Stimulated activated CD8-positive, alpha-beta memory T cell treated with anti-CD3 and anti-CD28 coated beads, Interleukin-2, amount 100 ng/mL, for 48 hours (primary cell): ENCODE measurements at places on chromosomes 13 and 19.

DNA sequence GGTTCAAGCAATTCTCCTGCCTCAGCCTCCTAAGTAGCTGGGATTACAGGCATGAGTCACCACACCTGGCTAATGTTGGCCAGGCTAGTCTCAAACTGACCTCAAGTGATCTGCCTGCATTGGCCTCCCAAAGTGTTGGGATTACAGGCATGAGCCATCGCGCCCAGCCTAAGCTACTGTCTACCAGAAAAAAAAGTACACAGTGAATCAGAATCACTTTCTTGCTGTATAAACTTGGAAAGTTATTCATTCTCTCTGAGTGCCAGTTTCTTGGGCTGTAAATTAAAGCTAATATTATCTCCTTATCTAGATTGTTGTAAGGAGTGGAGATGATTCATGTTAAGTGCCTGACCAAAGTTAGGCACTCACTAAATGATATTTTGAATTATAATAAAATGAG, 242.8 kb downstream of the ENOX1 start:
- no peak for DNase-seq

GRCh38 chr19:54470991-54471782, 1.9 kb downstream of the CDC42EP5 start:
- DNase-seq, result no peak

- no peak for DNase-seq
Observed at GRCh38 chr13:92952161-92952560, 274.4 kb upstream of the GPC6 start.

GRCh38 chr13:40585911-40586471, 80.5 kb downstream of the FOXO1 start:
- DNase-seq, result no peak

- DNase-seq, result no peak
Observed at GRCh38 chr13:48055712-48056111, 18.2 kb downstream of the NUDT15 start.

DNA sequence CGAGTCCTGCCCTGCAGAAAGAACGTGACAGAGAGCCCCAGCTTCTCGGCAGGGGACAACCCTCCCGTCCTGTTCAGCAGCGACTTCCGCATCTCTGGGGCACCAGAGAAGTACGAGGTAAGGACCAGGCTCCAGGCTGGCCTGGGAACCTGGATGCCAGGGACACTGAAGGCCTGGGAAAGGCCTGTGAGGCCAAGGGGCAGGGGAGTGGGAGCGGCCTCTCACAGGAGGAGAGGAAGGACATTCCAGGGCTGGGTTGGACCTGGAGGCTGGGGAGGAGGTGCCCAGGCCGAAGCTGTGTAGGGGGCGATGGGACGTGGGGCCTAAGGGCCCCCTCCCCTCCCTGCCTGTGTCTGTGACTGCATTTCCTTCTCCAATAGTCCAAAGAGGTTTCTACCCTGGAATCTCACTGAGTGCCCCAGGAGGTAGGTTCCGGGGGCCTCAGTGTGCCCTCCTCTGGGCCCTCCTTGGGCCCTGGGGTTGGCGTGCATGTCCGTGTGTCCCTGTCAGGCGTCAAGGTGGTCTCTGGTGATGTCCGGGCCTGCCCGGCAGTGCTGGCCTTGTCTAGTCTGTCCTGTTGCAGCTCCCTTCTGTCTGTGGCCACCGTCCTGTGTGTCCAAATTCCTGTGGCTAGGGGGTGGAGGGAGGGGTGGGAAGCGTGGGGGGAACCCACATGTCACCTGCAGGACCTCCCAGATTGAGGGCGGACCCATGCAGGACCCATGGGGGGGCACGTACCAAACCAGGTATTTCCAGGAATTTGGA, 16.9 kb upstream of the CD22 start:
- DNase-seq, result no peak

GRCh38 chr13:82661126-82661525, 1221.1 kb downstream of the SLITRK1 start:
- no peak for DNase-seq

DNA sequence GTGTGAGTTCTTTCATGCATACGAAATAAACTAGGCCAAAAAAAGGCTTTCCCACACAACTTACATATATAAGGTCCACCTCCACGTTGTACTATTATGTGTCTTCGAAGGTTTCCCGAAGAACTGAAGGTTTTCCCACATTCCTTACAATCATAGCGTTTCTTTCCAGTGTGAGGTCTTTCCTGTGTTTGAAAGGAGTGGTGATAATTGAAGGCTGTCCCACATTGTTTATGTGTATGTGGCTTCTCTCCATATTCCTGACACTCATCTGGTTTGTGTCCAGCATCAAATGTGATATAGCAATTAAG, 14.6 kb downstream of the ZNF442 start:
- DNase-seq, result no peak

- no peak for DNase-seq
Observed at GRCh38 chr13:76446191-76446590, 440.0 kb downstream of the KCTD12 start.

- peak; percentile 65 for DNase-seq
Observed at GRCh38 chr19:11496391-11497163, 9.1 kb downstream of the ZNF653 start.

DNA sequence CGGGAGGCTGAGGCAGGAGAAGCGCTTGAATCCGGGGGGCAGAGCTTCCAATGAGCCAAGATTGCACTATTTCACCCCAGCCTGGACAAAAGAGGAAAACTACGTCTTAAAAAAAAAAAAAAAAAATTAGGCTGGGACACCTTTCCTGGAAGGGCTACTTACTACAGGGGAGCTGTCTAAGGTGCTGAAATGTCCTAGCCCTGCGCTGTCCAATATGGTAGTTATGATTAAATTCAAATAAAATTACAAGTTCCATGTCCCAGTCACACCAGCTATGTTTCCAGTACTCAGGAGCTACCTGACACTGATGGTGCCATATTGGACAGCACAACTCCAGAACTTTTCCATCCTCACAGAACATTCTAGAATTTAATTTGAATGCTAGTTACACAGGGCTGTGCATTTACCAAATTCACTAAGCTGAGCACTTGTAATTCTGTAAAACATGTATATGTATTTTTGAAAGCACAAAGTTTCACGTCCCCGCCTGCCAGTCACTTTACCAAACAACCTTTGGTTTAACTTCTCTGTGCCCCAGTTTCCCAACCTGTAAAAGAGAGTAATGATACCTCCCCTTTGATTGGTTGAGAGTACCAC, 9.2 kb upstream of the ZSCAN22 start:
- no peak for DNase-seq

DNA sequence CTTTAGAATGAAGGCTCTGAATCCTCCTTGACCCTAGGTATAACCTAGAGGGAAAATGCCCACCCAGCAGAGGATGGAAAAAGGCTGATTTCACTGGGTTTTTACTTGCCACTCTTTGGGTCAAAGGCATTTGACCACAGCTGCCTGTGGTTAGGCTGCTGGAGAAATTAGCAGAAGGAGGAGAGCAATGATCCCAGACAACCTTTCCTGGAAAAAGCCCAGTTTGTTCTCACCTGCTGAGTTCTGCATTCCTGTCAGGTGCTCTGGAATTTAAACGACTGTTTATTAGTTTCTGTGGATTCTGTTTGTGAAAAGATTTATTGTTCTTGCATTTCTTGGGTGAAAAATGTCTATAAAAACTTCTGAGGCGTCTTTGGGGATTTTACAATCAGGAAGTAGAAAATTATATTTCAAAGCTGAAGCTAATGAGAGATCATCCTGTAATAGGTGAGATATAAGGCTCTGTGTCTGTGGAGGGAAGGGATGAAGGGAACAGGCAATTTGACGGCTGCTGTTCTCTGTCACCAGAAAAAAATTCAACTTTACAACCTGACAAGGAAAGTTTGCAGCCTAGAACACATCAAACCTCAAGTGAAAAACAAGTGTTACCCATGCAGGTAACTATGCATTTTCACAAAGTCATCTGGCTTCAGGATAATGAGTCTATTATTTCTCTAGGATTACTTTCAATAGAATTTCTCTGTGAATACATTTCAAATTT, 519.7 kb downstream of the DIAPH3 start:
- DNase-seq, result no peak

DNA sequence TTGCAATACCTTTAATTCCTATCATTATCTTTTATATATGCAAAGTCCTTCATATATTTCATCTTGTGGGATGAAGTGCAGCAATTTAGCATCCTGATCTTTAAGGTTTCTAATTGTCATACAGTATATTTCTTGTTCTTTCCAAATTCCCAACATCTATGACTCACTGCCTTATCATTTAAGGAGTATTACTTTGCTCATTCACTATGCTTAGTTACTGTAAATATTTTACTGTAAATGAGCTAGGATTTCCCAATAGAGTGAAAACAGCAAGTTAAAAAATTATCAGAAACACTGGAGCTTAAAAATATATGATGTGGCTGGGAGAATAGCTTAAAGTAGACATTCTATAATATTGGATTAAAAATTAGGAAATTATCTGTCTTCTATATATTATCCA, 69.9 kb downstream of the SLITRK6 start:
- no peak for DNase-seq

DNA sequence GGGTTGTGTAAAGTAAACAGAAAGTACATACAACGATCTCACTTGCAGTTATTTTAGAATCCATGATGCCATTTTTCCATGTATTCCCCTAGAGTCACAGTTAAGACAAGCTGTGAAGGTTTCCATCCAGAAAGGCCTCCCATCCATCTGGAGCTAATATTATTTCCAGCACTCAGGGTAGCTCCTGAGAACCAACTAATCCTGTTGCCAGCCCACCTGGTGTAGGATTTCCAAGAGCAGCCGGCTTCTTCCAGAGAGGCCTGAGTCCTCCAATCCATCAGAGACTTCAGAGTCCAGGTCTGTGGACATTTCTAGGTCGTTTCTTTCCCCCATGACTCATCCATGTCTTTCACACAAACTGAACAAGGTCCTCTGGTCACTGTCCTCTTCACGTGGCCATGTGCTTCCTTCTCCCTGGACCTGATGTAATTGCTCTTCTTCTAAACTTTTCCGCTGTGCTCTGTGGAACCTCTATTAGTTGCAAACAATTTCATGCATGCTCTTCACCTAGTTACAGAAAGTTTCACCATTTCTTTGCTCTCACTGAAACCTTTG, 270.3 kb upstream of the TMTC4 start:
- DNase-seq, result no peak

- DNase-seq, result no peak
Observed at GRCh38 chr19:33219261-33219815, 6.3 kb downstream of the SLC7A10 start.

GRCh38 chr13:64305246-64305645, 2889.6 kb upstream of the PCDH20 start:
- no peak for DNase-seq

GRCh38 chr13:62432295-62432694, 1016.6 kb upstream of the PCDH20 start:
- no peak for DNase-seq

DNA sequence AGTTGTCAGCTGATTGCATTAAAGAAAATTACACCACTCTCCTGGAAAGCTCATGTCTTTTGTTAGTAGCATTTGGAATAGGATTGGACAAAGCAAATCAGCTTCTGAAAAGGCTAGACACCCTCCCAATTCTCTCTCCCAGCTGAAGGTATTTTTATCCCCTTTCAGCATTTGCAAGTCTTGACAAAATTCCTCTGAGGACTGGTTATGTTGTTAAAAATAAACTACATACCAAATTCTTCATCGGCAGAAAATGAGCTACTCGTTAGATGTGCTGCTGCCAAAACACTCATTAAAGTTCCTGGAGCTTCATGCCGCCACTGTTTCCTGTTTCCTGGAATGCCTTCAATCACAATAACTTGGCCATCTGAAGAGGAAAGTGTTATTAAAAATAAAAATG, 37.1 kb downstream of the UTP14C start:
- no peak for DNase-seq

DNA sequence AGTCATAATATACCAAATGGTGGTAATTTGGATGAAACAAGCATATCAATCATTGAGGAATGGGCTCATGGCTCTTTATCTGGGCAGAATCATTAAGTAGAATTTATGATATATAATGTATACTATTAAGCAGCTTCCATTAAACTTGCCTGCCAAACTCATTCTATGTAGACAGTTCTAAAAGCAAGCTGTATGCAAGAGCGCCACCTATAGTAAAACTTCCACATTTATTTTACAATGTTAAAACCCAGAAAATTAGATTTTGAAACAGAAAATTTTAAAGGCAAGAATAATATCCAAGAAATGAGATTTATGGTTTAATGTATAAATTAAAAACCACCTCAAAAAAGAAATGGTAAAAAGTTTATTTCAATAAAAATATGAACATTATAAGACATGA, 161.5 kb downstream of the MZT1 start:
- DNase-seq, result no peak

DNA sequence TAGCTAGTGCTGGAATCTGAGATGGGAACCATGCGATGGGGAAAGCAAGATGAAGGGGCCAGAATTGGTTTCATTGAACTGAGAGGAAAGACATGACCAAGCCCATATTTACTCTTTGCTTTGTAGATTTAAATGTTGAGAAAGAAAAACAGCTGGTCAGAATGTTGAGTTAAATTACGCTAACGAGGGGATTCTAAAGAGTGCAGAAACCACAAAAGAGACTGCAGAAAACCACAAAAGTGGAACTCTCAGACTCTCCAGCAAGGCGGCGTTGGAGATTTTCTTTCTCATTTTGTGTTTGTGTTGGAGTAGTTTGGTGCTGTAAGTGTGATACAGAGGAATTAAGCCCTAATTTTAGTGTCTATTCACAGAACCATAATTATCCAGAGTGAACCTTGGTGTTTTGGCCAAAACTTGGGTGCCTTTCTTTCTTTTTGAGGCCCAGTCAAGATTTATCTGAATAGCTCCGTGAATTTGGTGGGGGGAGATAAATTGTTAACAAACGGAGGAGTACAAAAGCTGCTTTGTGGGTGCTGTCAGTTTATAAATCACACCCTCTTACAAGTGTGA, 26.3 kb downstream of the SAE1 start:
- DNase-seq, result no peak

- DNase-seq, result no peak
Observed at GRCh38 chr13:80400164-80400864, 59.4 kb upstream of the SPRY2 start.

- no peak for DNase-seq
Observed at GRCh38 chr13:70941454-70941853, 833.2 kb upstream of the KLHL1 start.

GRCh38 chr13:35724446-35724845, 248.0 kb upstream of the MAB21L1 start:
- no peak for DNase-seq

DNA sequence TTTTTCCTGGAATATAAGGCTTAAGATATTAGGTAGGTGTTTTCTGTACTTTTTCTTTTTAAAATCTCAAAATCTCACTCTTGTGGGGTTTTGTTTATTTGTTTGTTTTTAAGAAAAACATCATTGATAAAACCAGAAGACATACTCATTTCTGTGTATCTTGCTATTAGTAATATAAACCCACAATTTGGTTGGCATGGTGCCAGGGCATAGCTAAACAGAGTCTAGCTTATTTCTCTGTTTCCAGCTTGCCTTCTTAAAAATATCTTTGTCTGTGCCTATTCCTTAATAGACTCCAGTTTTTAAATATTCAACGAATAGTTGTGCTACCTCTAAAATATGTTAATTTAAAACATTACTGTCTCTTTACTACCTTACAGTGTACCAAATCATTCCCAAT, 1121.9 kb upstream of the PCDH20 start:
- no peak for DNase-seq

DNA sequence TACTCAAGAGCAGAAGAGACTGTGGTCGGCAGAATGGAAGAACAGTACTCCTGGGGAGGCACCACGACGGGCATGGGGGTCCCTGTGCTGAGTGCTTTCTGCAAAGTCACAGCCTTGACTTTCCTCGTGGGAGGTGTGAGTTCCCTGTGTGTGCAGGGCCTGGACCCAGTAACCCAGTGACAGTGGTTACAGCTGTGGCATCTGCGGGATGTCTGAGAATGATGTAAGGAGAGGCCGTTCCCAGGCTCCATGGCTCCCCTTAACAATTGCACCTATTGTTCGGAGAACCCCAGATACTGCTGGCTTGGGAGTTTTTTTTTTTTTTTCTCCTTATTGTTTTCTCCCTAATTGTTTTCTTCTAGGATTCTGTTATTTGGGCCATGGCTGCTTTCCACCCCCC, 5.1 kb upstream of the NANOS2 start:
- DNase-seq, result no peak
